HFFc6 (cell line): ENCODE measurements at places on chromosomes 1 and 21.

GRCh38 chr1:110708974-110709440 lies 34.3 kb upstream of the KCNA3 start:
- no peak for DNase-seq

DNA sequence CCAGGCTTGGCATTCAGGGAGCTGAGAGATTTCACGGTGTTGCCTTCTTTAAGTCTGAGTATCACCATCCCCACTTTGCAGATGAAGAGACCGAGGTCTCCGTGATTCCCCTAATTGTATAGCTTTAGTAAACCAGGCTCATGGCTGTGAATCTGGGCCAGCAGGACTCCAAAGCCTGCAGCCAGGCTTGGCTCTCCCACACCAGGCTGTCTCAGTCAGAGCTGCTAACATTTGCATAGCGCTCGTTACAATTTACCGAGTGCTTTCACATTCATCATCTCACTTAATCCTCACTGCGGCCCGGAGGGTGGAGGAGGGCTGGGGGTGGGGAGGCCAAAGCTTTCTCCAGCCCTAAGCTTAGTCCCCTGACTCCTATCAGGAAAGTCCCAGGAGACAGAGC lies 11.7 kb downstream of the C1orf94 start:
- no peak for DNase-seq

- peak; percentile 41 for DNase-seq
Measured at GRCh38 chr1:62912028-62912638, 128.2 kb downstream of the ATG4C start.

DNA sequence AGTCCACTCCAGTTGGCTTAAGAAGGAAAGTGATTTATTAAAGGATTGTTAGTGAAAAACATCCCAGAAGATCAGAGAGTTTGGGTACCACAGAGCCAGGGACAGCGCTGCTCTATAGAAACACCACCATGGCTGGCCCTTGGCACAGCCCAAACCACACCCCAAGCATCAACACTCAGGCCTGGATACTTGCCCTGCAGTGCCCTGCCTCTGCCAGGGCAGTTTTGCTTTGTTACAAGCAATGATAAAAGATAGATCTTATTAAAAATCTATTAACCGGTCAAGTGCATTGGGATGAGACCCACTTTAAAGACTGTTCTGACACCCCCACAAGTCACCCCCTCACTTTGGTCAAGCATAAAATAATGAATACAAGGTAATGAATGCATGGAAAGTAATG lies 56.6 kb downstream of the KIF21B start:
- DNase-seq: no peak

DNA sequence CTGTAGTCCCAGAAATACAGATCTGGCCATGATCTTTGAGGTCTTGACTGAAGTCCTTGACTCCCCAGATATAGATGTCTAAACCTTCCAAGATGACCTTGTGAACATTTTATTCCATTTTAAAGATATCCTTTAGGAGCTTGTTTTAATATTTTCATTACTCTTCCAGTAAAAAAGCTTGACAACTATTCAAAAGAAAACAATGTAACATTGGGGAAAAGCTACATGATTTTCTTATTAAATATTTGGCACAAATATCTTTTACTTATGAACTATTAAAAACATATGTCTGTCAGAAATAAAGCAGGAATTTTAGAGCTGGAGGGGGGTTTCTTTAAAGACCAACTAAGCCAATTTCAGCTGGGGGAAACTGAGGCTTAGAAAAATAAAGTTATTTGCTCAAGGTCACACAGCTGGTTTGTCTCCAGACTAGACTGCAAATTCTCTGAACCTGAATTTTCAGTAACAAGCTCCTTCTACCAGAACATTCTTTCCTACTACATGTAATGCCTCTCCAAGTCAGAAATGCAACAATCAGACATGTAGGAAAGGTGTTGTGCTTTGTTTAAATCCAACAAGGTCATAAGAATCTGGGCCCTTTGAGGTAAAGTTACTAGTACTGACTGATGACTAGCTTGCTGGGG lies 67.0 kb upstream of the PTCH2 start:
- no peak for DNase-seq

DNA sequence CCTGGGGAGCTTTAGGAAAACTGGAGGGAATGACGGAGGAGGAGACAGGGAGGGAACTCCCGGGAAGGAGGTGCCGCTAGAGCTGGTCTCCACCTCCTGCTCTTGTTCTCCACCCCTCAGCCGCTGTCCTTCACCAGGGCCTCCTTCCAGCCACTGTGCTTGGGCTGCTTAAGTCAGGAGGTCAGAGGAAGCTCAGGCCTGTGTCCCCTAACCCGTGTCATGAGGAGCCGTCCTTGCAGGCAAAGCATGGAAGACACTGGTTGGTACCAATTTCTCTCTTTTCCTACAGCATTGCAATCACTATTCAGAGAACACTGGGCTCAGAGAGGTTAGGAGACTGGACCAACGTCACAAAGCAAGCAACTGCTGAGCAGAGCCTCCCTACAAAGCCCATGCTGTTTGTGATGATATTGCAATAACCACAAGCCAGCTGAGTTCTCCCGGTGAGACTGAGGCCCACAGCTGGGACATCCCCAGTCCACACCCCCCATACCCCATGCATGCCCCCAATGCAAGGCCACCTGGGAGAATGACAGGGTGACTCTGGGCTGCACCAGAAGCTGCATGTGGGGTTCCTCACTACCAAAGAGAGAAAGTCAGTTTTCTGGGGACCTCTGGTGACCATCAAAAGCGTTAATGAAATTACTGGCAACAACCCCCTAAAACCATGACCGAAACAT lies 427.5 kb downstream of the NPHP4 start:
- DNase-seq: no peak

GRCh38 chr1:190551638-190552037 lies 74.0 kb upstream of the BRINP3 start:
- no peak for DNase-seq

- no peak for DNase-seq
Measured at GRCh38 chr1:67280696-67281095, 27.0 kb upstream of the IL12RB2 start.

DNA sequence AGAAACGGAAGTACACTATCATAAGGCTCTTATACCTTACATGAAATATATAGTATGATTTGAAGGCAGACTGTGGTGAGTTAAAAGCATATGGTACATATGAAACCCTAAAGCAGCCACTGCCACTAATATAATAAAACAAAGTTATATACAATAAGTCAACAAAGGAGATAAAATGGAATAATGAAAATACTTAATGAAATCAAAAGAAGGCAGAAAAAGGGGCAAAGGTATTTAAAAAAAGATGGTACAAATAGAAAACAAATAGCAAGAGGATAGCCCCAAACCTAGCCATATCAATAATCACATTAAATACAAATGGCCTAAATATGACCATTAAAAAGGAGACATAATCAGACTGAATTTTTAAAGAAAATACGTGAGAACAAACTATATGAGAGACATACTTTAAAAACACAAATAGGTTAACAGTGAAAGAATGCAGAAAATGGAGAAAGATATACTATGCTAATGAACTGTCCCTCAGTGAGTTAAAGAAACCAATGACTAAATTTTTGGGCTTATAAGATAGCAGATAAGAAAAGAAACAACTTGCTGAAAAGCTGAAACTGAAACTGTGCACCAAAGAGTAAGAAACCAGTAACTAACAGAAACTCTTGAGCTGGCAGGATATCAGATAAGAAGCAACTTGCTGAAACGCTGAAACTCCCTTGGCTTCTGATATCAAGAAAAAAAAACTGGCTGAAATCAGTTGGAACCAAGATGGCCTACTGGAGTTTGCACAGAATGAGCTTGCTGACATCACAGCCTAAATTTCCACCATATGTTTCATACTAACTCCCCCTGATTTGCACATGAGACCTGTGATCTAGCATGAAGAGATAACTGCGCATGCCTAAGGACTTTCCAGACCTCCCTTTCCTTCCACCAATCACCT lies 44.3 kb upstream of the IL10 start:
- DNase-seq: no peak

DNA sequence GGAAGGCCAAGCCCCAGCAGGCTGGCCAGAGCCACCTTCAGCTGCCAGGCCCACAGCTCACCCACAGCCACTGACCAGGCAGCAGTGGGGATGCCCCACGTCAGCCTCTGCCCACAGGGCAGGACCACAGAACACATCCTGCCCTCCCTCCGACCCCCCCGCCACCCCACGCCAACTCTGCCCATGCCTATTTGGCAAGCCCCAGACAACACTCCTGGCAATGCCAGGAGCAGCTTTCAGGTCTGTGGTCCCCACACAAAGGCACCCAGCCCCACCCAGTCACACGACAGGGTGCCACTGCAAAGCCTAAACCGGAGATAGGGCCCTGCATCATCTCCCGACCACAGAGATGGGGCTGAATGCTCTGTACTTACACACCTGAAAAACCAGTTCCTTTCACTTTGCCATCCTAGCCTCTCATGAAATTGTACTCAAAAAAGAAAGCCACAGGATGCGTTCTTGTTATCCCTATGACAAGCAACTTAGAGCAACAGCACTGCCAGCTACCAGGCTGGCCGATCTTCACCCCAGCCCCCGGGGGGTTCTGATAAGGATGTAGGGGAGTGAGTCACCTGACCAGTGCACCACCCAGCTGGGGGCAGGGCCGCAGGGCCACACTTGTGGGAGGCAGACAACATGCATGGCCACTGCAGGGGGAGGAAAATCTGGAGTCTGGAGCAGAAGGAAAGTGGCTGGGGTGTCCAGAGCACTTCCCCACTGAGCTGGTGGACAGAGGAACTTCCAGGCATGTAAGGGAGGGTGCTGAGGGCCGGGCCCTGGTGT lies 36.2 kb downstream of the UBE2G2 start:
- peak; percentile 5 for DNase-seq

DNA sequence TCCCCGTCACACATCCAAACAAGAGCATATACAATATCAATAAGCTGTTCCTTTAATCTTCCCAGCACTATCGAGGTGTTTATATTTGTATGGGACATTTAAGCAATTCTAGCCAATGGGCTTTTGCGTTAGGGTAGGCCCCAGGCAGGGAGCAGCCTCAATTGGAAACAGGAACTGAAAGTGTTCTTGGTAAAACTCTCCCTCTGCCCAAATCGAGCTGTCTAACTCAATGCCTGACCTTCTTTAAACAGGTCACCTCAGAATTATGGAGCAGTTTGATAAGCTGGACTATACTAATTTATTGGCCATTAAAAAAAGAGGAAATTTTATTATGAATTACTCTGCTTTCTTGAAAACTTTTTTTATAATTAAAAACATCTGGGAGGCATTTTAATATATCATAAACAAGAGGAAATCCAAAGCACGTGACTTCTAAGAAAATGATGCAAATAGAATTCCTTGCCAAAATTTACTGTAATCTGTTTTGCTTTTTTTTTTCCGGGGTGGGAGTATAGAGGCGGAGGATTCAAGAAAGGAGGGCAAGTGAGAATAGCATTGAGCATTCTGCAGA lies 498.1 kb downstream of the LMO4 start:
- DNase-seq: peak; percentile 38

- no peak for DNase-seq
Measured at GRCh38 chr1:245094954-245095353, 59.8 kb upstream of the KIF26B start.

GRCh38 chr1:31364561-31365250 lies 8.2 kb downstream of the FABP3 start:
- DNase-seq: no peak

- no peak for DNase-seq
Measured at GRCh38 chr1:119593805-119594204, 54.3 kb downstream of the ZNF697 start.
